Activated CD4-positive, alpha-beta T cell treated with anti-CD3 and anti-CD28 coated beads for 4 hours (primary cell): ENCODE measurements at places on chromosomes 2 and 18.

- DNase-seq, result no peak
Measured at GRCh38 chr2:229160180-229160579, 110.9 kb downstream of the PID1 start.

GRCh38 chr2:153668923-153669322 lies 190.4 kb upstream of the RPRM start:
- DNase-seq, result no peak

DNA sequence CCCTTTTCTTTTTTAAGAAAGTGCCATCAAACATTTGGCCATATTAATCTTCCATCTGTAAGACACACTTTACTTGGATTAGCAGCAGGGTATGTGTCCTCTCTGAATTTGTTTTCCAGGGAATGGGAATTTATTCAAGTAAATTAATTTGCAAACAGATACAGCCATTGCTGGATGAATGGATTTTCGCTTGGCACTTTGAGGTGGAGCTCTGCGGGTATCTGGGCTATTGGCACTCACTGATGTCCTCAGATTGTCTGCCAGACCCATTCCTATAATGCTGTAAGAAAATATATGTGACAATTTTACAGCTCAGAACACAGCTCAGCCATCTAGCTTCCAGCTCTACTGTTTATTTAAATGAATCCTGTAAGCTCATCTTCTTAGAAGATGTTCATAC lies 201.2 kb upstream of the CDH20 start:
- no peak for DNase-seq

GRCh38 chr2:191038241-191038725 lies 24.3 kb upstream of the STAT1 start:
- DNase-seq, result peak; percentile 40

GRCh38 chr2:74233648-74234047 lies 35.2 kb downstream of the MTHFD2 start:
- no peak for DNase-seq

DNA sequence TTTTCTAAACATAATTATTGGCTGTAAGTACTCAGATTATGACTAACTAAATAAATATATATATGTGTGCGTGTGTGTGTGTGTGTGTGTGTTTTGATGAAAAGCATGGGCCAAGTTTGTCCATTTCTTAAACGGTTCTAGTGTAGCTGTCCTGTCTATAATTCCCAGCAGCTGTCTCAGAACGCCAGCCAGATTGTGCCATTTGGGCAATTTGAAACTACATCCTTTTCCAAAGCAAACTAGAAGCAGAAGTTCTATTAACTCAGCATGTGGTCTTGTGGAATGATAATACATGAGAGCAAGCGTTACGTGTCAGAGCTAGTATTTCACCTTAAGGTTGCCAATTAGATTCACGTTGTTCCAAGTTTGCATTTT lies 1.7 kb downstream of the ARHGAP28 start:
- DNase-seq, result no peak

- DNase-seq, result no peak
Measured at GRCh38 chr2:138507267-138507666, 5.7 kb downstream of the SPOPL start.

- no peak for DNase-seq
Measured at GRCh38 chr2:95401480-95401879, 1.0 kb upstream of the FAHD2A start.

DNA sequence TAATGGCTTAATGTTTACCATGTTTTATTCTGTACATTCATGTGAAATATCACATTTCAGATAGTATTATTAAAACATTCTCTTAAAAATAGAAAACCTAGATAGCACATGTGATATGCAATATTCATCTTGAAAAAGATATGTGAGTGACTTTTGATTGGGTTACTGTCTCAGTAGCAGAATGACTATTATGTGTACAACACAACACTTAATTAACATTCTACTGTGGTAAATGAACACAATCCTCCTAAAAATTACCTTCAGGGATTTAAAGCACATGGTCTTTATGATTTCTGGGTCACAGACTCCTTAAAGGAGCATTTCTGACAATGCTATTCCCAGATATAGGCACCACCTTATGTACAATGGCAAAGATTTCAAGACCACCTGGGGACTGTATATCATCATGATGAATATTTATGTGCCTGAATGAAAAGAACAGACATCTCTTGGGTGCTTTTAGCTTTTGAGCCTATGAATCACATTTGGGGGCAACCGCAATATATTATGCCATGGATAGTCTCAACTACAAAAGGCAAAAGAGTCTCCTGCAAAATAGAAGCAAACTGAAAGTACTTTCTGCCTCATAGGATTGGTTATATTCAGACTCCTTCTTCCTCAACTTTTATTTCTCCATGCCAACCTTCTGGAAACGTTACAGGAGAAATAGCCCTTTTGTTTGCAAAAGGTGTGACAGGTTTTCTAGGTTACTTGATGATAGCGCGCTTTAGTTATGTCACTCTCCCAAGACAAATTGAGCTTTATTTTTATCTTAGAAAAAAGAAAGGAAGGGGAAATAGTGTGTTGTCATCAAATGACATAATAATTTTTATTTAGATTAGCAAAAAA lies 259.0 kb downstream of the CALCRL start:
- DNase-seq, result no peak

- DNase-seq, result no peak
Measured at GRCh38 chr2:100124761-100125160, 17.6 kb downstream of the AFF3 start.

- DNase-seq, result no peak
Measured at GRCh38 chr18:29439398-29439797, 1262.5 kb upstream of the CDH2 start.

DNA sequence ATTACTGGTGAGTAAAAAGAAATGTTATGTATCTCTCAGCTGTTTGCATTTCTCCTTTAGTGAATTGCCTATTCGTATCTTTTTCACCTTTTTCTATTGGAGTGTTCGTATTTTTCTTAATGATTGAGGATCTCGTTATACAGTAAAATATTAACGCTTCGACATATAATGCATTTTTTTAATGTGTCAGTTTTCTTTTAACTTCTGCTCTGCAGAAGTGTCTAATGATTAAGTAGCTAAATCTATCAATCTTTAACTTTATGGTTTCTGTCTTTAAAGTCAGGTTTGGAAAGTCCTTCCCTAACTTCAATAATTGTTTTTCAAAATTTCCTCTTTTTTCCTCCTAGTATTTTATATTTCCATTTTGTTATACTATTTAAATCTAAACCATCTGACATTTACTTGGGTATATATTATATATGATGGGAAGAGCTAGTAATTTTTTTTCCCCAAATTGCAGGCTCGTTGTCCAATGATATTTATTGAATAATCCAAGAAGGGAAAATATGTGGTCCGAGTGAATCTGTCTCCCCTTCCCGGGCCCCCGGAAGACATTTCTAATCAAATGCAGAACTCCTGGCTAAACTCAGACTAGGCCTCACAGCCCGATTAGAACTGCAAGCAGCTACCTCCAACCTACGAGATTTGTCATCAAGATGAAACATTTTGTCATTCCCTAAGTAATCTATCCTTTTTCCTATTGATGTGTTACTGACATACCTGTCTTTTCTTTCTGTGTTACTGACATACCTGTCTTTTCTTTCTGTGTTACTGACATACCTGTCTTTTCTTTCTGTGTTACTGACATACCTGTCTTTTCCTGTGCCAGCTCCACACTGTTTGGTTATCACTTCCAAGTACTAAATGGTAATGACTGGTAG lies 17.2 kb downstream of the PCBP1 start:
- peak; percentile 22 for DNase-seq

- no peak for DNase-seq
Measured at GRCh38 chr2:158923180-158923594, 45.3 kb upstream of the TANC1 start.

GRCh38 chr2:181581534-181581933 lies 75.4 kb downstream of the CERKL start:
- no peak for DNase-seq

DNA sequence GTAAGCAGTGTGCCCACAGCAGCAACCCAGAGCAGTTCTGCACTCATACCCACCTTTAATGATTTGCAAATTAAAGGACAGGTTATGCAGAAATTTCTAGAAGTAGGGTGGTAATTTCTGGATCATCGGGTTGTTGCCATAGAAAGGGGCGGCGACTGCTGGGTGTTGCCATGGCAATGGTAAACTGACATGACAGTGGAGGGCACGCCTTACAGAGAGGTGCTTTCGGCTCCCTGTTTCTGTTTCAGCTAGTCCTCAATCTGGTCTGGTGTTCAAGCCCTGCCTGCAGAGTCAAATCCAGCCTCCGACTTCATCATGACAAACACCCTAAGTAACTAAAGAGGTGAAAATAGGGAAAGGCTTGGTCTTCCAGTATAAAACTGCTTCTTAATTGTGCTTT lies 667.7 kb downstream of the SOCS6 start:
- no peak for DNase-seq

GRCh38 chr2:33512112-33512511 lies 35.7 kb downstream of the RASGRP3 start:
- DNase-seq, result no peak

GRCh38 chr2:45684756-45685155 lies 33.3 kb downstream of the PRKCE start:
- no peak for DNase-seq

DNA sequence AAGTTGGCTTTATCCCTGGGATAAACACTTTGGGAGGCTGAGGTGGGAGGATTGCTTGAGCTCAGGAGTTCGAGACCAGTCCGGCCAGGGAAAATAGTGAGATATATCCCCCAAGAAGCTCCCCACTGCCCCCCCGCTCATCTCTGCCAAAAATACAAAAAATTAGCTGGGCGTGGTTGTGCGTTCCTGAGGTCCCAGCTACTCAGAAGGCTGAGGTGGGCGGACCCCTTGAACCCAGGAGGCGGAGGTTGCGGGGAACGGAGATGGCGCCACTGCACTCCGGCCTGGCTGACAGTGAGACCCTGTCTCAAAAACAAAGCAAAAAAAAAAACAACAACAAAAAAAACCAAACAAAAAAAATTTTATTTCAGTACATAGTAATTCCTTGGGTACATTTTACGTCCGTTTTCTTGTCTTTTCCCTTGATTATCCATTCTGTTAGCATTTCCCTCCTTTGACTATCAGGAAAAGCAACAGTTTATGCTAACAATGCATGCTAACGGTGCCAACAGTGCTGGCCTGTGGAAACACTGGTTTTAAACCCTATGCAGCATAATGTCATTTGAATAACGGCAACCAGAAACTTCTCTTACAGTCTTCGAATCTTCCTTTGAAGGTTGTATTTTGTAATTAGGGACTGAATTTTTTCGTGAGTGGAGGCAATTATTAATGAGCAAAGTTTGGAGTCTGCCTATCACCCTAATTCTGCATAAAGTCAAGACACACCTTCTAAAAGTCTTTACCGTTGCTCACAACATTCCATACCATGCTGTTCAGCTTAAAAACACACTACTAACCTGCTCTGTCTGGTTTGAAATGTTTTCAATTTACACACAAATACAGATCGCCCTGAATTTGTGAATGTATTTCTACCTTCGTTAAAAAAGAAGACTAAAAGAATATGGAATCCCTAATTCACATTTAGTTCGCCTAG lies 721 bp upstream of the MIB1 start:
- no peak for DNase-seq

- DNase-seq, result no peak
Measured at GRCh38 chr18:60664736-60665135, 292.2 kb upstream of the MC4R start.

- no peak for DNase-seq
Measured at GRCh38 chr2:72182547-72182946, 34.9 kb upstream of the CYP26B1 start.

- DNase-seq, result no peak
Measured at GRCh38 chr2:223052548-223053483, 826 bp downstream of the KCNE4 start.
